ENCODE measurements at places on chromosomes 6 and 20. TPM values are rescaled to one million over a fixed set of nuclear protein-coding genes. Genes with fewer than 3 reads are reported as not detected.

The GNAS-AS1 gene
- 0.03 TPM for polyA plus RNA-seq

The FNDC1 gene
- polyA plus RNA-seq, result 0.06 TPM

The ZSCAN23 gene
- polyA plus RNA-seq, result 0.14 TPM

The MRS2 gene
- 26.2 TPM for polyA plus RNA-seq

DNA sequence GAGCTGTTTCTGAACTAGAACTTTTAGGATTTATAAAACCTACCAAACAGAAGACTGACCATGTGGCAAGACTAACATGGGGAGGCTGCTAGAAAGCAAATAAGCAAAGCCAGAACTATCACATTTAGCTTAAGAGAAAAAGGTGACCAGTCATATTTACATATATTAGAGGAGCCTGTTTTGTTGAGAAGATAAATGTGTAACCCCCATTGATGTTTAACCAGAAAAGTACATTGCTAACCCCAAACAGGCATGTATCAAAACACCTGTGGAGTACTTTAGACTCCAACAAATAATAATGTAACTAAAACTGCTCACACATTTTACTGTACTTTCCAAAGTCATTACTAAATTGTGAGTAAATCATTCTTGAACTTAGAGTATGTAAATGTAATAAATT, 35.0 kb downstream of the AKIRIN2 start:
- no peak for DNase-seq
- no peaks in the 10 kb centered on the region for H3K27me3 ChIP-seq
- H3K27ac ChIP-seq, result no peak overlapping the region
- H3K4me3 ChIP-seq, result no peak overlapping the region

- peaks cover 27% of the 10 kb centered on the region for H3K4me1 ChIP-seq
- H3K27me3 ChIP-seq, result no peaks in the 10 kb centered on the region
- no peak overlapping the region for H3K4me3 ChIP-seq
- peak overlapping the region; percentile 9 for H3K27ac ChIP-seq
- no peaks in the 10 kb centered on the region for H3K36me3 ChIP-seq
Observed at GRCh38 chr6:158030380-158031300, 49.0 kb downstream of the SYNJ2 start.

- no peaks in the 10 kb centered on the region for H3K27me3 ChIP-seq
- no peaks in the 10 kb centered on the region for H3K36me3 ChIP-seq
- DNase-seq, result no peak
- no peak overlapping the region for H3K4me3 ChIP-seq
Observed at GRCh38 chr6:20479526-20479925, 54.7 kb upstream of the CDKAL1 start.

- no peaks in the 10 kb centered on the region for H3K36me3 ChIP-seq
- H3K27ac ChIP-seq, result no peak overlapping the region
- H3K27me3 ChIP-seq, result peaks cover 6% of the 10 kb centered on the region
- no peaks in the 10 kb centered on the region for H3K4me1 ChIP-seq
- H3K4me3 ChIP-seq, result no peak overlapping the region
Observed at GRCh38 chr6:166244353-166245045, 63.7 kb downstream of the PRR18 start.

DNA sequence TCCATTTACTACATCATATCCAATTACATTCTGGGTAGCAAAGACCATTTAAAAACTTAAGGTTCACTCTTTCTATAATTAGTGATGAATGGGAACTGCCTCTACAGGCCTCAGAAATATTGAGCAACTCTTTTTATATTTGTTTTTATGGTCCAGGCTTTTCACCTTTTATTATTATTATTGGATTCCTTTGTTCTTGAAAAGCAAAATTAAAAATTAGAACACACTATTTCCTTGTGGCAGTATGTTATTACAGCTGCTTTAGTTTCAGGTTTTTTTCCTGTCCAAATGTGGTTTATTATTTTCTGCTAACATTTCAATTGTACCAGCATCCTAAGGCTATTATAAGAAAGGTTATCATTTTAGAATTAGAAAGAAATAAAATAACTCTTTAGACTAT, 150.1 kb downstream of the FARS2 start:
- H3K36me3 ChIP-seq, result no peaks in the 10 kb centered on the region
- no peaks in the 10 kb centered on the region for H3K27me3 ChIP-seq
- H3K4me1 ChIP-seq, result no peaks in the 10 kb centered on the region
- H3K27ac ChIP-seq, result no peak overlapping the region
- no peak for DNase-seq

All from psoas muscle (tissue), 8 donors.